Urinary bladder (tissue), 4 donors: ENCODE measurements at places on chromosomes 4 and X. TPM values are rescaled to one million over a fixed set of nuclear protein-coding genes. Genes with fewer than 3 reads are reported as not detected.

DNA sequence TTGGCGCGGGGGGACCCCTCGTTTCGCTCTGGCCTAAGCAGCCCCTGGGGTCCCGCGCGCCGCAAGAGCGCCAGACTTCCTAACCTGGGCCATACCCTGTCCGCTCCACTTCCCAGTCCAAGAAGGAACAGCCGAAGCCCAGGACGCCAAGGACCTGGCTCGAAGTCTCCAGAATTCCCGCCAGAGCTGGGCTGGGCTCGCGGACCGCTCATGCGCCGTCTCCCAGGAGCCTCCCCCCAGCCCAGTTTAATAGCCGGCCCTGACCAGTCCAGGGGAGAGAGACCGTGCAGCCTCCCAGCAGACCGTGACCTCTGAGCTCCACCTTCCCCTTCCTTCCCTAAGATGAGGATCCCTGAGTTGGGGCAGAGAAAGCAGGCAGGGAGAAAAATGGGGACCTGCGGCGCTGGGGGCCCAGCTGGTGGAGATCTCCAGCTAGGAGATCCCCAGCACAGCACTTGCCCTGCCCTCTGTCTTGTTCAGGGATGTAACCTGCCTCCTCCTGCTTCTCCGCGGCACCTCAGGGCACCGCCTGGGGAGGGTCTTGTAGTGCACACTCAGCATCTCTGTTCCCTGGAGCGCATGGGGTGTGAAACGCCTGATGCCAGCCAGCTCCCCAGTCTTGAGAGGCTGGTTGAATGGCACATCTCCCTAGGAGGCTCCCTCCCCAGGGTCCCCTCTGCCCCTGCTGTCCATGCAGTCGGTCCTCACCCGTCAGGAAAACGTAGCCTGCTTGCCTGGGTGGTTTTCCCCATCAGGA lies 1.2 kb upstream of the LETM1 start:
- no peak for DNase-seq

DNA sequence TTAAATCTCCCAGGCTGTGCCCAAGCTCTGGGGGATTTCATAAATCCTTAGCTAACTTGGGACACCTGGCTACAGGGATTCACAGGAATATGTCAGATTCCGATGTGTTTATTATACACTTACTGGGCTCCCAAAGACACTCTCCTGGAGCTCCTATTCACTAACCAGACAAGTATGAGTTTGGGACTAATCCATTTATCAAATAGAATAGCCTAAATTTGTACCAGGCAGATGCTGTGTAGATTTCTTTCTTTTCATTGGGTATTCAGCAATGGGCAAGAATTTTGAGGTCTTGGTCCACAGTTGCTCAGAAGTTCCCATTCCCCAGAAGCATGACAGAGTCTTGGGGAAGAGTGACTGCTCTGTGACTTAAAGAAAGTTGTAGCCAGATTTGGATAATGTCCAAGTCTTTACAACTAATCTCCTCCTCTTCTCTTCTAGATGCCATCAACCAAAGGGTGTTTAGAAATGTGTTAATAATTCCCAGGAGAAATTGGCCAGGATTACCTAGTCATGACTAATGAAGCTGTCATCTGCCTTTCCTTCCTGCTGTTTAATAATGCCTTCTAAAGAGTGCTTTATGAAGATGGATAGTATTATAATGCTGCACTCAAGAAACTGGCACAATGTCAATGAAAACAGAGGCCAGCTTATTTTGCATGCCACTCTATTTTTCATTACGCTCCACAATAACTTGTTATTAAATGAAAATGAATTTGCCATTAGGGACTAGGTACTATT lies 120.9 kb downstream of the CHIC2 start:
- DNase-seq = no peak

The MAP7D3 gene
- 15.9 TPM for total RNA-seq

The PSAPL1 gene
- 0.05 TPM for total RNA-seq

DNA sequence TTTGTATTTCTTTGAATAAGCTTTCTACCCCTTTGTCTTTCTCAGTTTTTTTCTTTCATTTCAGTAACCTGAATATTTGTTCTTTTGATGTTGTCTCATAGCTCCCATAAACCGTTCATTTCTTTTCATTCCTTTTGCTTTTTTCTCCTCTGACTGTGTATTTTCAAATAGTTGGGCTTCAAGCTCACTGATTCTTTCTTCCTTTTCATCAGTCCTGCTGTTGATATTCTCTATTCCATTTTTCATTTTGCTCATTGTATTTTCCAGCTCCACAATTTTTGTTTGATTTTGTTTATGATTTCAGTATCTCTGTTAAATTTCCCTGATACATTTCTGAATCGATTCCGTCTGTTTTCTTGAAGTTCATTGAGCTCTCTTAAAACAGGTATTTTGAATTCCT lies 129.6 kb upstream of the NUDT6 start:
- no peak for DNase-seq

- no peak for DNase-seq
Measured at GRCh38 chr4:138104284-138104680, 137.9 kb downstream of the SLC7A11 start.
